ENCODE measurements at places on chromosomes 6 and 20.

DNA sequence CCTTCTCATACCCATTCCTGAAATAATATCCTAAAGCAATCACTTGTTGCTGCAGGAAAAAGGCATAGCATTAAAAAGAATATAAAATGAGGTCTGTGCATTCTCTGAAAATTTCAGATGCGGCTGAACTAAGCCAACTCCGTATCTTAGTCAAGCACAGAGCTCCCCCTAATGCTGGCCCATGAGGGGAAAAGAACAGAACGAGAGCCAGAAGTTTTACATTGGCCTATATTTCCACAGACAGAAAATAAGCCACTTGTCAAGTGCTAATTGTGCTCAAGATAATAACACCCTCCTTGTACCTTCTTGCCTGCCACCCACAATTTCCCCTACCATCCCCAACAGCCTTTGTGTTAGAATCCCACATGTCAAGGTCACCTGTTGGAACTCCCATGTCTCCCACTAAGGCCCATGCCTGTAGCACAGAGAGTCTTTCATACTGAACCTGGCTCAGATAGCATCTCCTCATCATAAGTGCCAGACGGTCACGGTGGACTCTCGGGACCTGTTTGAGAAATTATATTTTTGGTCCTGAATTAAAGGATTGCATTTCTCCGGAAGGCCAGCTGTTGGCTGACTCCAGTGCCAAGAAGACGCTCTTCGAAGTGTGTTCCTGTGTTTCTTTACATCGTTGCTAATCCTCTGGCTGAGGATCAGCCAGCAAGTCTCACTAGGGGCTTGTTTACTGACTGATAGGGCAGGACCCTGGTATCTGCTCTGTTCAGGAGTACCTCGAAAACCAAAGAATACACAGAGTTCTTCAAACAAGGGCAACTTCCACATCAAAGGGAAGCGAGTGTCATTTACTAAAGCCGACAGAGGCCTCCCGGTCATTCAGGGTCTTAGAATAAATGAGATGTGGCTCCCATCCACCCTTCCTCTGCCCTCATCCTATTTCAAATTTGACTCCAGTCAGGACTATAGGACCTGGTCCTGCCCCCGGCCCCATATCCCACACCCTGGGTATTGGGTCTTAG is 183.4 kb upstream of the FBXL4 start:
- DNase-seq, result no peak

- DNase-seq, result no peak
Measured at GRCh38 chr6:82906951-82907350, 158.7 kb downstream of the UBE3D start.

DNA sequence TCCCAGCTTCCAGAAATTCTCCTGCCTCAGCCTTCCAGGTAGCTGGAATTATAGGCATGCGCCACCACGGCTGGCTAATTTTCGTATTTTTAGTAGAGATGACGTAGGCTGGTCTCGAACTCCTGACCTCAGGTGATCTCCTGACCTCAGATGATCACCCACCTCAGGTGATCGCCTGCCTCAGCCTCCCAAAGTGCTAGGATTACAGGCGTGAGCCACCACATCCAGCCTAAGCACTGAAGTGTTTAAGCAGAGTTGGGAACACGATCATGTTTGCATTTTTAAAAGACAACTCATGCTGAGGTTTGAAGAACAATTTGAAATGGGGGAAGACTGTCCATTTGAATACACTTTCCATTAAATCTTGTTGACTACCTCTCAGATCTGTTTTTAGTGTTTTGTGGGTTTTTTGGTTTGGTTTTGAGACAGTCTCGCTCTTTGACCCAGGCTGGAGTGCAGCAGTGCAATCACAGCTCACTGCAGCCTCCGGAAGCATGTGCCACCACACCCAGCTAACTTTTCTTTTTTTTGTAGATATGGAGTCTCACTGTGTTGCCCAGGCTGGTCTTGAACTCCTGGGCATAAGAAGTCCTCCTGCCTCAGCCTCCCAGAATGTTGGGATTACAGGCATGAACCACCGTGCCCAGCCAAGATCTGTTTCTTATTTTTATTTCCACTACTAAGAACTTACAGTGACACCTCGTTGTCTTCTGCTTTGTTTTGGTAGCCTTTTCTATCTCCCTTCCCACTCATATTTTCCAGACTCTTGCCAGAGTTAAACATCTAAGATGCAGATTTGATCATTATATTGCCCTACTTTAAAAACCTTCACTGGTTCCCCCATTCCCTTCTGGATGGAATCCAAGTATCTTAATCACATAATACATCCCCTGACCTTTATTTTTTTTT is 5.5 kb downstream of the CASP8AP2 start:
- no peak for DNase-seq

GRCh38 chr20:6178537-6178936 is 55.7 kb upstream of the FERMT1 start:
- no peak for DNase-seq

DNA sequence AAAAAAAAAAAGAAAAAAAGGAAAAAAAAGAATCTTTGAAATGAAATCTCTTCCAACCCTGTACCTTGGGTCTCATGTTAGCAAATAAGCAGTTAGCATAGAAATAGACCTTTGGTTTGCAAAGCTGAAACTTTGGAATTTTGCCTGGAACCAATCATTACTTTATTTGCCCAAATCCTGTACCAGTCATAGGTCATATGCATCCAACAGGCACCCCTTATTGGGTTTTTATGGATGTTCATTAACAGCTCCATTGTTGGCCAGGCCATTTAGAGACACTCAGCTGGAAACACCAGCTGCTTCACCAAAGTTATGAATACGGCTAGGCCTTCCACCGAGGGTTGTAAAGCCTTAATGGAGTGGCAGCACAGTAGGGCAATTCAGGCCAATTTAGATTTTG is 53.0 kb downstream of the ALDH8A1 start:
- no peak for DNase-seq

- no peak for DNase-seq
Measured at GRCh38 chr20:7856756-7857155, 83.5 kb downstream of the HAO1 start.

GRCh38 chr20:54345821-54346220 is 129.6 kb upstream of the DOK5 start:
- DNase-seq, result no peak

DNA sequence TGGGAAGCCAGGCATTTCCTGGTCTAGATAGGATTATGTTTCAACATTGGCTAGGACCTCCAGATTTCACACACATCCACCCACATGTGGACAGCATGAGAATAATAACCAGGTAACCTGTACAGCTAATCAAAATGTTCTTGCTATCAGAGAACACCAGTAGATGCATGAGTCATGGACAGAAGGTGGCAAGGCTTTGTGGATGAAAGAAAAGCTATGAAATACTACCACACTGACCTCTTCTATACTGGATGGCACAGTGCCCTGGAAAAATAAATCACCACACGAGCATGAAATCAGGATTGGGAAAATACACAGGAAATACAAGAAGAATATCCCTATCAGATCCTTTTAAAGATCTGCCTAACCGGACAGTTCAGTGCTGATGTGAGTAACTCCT is 113.0 kb downstream of the GMDS start:
- no peak for DNase-seq

DNA sequence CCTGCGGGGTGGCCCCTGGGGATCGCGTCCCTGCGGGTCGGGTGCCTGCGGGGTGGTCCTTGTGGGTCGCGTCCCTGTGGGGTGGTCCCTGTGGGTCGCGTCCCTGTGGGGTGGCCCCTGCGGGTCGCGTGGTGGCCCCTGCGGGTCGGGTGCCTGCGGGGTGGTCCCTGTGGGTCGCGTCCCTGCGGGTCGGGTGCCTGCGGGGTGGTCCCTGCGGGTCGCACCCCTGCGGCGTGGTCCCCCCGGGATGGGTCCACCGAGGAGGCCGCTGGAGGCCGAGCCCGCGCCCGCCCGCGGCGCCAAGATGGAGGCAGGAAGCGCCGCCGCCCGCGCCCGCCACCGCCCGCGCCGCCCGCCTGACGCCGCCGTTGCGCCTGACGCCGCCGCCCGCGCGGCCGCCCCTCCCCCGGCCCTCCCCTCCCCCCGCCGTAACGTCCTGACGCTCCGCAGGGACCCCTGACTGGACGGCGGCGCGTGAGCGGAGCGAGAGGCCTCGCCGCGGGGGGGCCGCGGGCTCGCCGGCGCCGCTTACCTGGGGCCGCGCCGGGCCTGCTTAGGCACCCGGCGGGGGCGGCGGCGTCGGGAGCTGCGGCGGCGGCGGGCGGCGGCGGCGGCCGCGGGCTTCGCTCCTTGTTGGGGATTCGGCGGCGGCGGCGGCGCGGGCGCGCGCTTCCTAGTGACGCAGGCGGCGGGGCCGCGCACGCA is at the start of gene GMEB2:
Gene GMEB2 (minus strand): TSS at position 678 of the 705 bp plus-strand sequence. CDS start 7,704 bp downstream, outside the sequence.
- DNase-seq, result no peak

GRCh38 chr6:132490024-132490423 is 22.9 kb downstream of the STX7 start:
- no peak for DNase-seq

DNA sequence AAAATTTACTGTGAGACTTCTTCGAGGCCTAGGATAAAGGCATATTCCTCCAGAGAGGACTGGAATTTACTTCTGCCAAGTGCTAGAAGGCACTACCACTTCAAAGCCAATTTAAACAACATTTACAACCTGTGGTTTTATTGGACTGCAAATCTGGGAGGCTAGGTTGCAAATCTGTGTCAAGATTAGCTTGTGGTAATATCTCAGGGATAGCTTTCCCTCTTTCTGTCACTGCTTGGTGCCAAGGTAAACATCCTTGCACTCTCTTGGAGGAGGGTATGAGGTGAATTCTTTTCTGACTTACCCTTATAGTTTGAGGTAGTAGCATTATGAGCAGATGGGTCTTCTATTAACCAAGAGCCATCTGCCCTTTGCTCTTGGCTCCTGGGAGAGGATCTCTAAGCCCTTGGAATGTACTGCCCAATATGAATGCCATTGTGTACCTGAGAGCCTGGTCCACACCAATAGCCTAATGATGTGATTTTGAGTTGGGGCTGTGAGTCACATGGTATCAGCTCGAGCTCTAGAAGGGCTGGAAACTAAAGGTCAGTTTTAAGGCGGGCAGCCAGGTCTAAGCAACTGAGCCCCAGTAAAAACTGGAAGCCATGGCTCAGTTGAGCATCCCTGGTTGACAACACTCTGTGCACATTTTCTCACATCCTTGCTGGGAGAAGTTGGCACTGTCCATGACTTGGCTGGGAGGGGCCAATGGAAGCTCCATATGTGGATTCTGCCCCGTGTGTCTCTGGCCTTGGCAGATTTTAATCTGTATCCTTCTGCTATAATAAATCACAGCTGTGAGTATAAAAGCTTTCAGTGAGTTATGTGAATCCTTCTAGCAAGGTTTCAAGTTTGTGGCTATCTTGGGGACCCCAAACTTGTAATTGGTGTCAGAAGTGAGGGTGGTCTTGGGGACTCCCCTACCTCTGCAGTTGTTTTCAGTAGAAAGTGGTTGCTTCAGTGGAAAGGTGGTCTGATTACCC is 188.1 kb downstream of the UBE3D start:
- peak; percentile 46 for DNase-seq

DNA sequence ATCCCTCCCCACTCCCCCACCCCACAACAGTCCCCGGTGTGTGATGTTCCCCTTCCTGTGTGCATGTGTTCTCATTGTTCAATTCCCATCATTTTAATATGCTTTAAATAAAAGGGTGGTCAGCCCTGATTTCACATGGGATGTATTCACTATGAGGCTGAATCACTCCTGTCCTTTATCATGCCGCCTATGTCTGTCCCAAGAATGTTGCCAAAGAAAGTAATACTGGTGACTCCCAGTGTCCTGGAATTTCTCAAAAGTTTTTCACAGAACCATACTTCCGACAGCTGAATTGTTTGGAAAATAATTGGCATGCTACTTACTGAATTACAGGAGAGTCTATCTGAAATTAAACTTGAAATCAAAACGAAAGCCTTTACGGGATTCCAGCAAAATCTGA is 217.7 kb downstream of the HAO1 start:
- no peak for DNase-seq

GRCh38 chr6:158999154-158999665 is 792 bp downstream of the RSPH3 start:
- no peak for DNase-seq

DNA sequence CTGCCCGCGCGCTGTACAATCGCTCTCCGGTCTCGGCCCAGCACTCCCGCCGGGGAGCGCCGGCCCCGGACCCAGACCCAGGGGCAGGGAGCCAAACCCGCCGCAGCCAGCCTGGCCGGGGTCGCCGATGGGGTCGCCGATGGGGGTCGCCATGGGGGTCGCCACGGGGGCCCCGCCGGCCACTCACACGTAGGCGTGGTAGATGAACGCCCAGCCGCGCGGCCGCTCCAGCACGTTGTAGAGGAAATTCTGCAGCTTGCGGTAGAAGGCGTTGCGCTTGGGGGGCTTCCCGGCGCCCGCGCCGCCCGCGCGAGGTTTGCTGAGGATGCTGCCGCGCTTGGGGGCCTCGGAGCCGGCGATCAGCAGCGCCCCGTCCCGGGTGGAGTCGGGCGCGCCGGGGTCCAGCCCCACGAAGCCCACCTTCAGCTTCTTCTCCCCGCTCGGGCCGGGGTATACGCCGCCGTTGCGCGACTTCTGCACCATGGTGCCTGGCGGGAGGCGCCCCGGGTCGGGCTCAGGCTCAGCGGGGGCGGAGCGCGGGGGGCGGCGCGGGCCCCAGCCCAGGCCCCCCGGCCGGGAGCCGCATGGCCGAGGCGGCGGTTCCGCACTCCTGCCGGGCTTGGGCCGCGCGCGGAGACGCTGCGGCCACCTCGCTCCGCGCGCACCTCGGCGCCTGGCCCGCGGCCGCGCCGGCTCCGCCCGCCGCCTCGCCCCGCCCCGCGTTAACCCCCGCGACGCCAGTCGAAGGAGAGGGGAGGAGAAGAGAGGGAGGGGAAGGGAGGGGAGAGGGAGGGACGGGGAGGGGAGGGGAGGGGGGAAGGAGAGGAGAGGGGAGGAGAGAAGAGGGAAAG is at the start of gene KCNQ2:
Gene KCNQ2 (minus strand): TSS at position 675 of the 851 bp plus-strand sequence. CDS start 192 bp downstream, at position 483.
- no peak for DNase-seq

DNA sequence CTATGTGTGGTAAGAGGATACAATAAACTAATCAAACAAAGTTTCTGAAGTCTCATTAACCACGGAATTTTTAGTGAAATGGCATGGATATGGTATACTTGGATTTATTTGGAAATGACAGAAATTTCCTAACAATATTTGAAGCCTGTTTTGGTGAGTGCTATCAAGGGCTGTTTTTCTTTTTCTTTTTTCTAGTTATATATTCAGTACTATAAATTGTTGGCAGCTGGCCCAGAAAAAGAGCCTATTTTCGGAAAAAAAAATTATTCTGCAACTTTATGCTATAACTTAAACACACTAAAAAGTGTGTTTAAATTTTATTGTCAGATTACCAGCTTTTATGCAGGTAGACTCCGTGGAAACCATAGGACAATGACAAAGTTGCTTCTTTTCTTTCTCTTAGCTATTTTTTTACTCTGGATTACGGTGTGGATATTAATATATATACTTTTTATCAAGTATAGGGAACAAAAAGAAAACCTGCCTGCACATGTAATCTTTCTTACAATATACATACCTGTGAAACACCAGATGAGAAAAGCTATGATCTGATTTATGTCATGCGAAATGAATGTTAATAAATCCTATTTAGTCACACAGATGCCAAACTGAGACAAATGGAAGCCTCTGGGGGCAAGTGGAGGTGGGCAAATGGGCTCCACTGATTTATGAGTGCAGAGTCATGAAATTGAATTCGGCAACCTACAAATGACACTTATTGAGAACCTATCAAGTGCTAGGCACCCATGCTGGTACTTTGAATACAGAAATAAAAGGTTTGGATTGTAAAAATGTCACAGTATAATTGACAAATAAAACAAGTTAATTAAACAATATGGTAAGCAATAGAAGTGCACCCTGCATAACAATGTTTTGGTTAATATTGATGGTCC is 919.5 kb upstream of the FLRT3 start:
- DNase-seq, result no peak
